ENCODE measurements at places on chromosomes 7 and 10.

GRCh38 chr7:26413007-26413691 lies 121.5 kb downstream of the SNX10 start:
- peak; percentile 67 for DNase-seq

DNA sequence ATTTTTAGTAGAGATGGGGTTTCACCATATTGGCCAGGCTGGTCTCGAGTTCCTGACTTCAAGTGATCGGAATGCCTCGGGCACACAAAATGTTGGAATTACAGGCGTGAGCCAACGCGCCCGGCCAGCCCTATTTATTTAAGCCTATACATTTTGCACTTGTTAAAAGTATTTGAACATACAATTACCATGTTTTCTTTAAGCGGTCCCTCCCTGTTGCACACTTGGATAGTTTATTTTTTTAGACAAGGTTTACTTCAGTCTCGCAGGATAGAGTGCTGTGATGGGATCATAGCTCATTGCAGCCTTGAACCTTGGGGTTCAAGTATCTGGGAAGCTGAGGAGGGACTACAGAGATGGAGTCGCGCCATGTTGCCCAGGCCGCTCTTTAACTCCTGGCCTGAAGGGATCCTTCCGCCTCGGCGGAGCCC lies 35.7 kb upstream of the SRRM3 start:
- DNase-seq, result no peak

GRCh38 chr7:22363756-22364422 lies 6.9 kb upstream of the RAPGEF5 start:
- DNase-seq, result no peak

- no peak for DNase-seq
Measured at GRCh38 chr7:125814100-125814499, 884.5 kb upstream of the POT1 start.

DNA sequence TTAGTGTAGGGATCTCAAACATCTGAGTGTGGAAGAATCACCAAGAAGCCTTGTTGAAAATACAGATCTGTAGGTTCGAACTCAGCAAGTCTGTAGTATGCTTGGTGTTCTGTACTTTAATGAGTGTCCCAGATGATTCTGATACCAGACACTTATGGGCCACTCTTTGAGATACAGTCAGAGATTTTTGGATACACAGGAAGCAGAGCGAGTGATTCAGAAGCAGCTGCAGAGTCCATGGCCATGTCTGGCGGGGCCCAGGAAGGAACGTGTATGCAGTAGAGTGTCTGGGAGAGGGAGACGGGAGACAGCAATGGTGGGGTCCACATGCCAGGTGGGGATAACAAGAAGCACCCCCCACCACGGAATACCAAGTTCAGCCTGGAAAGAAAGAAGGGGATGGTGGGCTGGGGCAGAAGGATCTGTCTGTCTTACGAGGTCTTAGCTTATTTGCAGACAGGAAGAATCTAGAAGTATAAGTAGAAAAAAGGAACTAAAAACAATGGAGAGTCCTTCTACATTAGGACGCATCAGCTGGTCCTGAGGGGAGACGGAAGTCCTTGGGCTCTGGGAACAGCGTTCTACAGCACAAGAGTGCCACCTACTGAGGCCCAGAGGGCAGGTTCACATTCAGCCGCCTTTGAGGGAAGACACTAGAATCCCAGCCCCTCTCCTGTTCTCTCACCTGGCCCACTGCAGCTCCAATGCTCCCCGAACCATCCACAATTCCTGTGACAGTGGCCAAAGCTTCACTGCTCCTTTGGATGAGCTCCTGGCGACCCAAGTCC lies 55.4 kb downstream of the SLC37A3 start:
- DNase-seq, result no peak

GRCh38 chr10:48594803-48595538 lies 9.9 kb downstream of the ARHGAP22 start:
- peak; percentile 74 for DNase-seq

- no peak for DNase-seq
Measured at GRCh38 chr7:7164591-7164990, 17.8 kb upstream of the C1GALT1 start.

GRCh38 chr7:40680657-40681056 lies 545.9 kb downstream of the SUGCT start:
- no peak for DNase-seq

- no peak for DNase-seq
Measured at GRCh38 chr7:136045181-136045580, 68.0 kb upstream of the MTPN start.

GRCh38 chr7:90459888-90460287 lies 9.6 kb upstream of the PTTG1IP2 start:
- DNase-seq, result no peak

- no peak for DNase-seq
Measured at GRCh38 chr10:35300063-35300699, 36.1 kb upstream of the CCNY start.

DNA sequence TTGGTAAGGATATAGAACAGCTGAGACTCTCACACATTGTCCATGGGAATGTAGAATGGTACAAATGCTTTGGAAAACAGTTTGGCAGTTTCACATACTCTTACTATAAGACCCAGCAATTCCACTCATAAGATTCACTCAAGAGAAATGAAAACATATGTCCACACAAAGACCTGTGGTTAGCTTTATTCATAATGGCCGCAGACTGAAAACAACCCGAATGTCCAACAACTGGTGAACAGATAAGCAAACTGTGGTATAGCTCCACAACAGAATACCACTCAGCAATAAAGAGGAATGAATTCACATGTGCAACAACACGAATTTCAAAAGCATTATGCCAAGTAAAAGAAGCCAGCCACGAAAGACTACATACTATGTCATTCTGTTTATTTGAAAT lies 33.5 kb upstream of the CUL1 start:
- DNase-seq, result no peak

DNA sequence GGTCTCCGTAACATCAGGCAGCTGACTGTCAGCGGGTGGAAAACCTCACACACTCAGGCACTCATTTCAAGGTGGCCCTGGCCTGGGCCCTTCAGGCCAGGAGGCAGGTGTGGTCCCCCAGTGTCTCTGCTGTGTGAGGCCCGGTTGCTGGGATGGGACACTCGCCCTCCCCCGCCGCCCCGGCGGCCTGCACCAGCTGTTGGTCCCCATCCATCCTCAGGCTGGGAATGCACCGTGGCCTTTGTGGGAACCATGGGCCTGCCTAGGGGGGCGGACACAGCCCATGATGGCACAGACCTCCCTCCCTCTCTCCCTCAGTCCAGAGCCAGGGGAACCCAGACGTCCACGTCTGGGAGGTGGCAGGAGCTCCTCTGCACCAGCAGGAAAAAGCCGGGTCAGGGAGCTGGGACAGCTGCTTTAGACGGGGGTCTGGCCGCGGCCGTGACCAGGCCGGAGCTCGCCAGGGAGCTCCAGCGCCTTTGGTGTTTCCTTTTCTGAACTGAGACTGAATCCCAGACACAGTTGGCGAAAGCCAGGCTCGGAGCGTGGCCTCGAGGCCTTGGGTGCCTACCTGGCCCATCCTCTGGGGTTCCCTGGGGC lies 15.7 kb downstream of the ADGRA1 start:
- no peak for DNase-seq

GRCh38 chr7:136925556-136925955 lies 57.1 kb downstream of the CHRM2 start:
- DNase-seq, result no peak

DNA sequence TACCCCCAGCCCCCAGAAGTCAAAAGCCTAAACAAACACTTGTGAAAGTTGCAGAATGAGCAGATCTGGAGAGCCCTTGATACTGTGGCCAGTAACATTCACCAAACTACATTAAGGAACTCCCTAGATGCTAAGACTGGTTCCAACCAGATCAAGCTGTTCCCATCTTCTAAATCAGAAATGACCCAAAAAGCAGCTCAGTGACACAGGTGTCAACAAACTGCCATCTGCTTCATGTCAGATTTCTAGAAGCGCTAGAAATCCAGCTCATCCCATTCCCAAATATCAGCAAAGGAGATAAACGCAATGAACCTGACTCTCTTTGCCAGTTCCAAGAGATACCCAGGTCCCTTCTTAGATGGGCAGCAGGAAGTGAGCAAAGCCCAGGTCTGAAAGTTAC lies 90.6 kb downstream of the GFRA1 start:
- DNase-seq, result no peak

DNA sequence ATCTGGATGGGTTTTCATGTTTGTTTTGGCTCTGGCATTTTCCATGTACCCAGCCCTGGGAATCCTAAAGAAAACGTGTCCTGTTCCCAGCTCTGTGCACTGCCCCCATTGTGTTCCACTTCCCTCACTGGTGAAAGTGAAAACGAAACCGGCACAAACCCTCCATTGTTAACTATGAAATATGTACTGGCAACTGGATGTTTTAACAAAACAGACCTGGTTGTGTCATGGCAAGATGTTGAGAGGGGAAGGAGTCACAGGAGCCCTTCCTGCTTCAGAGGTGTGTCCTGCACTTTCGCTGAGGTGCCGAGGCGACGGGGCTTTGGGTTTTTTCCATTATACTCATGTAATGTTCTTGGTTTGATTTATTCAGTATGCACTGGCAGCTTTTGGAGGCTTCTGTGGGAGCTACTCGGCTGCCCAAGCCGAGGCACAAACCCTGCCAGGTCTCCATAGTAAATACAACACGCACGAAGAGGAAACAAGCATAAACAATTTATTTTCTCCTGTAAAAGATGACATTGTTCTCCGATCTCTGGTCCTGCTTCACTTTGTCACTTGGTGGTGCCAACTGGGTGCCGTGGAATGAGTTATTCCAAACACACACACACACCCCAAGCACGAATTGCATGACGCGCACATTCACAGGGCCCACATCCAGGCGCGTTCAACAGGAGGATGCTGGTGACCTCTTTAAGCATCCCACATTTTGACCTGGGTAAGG lies 118.2 kb downstream of the CDK6 start:
- no peak for DNase-seq

DNA sequence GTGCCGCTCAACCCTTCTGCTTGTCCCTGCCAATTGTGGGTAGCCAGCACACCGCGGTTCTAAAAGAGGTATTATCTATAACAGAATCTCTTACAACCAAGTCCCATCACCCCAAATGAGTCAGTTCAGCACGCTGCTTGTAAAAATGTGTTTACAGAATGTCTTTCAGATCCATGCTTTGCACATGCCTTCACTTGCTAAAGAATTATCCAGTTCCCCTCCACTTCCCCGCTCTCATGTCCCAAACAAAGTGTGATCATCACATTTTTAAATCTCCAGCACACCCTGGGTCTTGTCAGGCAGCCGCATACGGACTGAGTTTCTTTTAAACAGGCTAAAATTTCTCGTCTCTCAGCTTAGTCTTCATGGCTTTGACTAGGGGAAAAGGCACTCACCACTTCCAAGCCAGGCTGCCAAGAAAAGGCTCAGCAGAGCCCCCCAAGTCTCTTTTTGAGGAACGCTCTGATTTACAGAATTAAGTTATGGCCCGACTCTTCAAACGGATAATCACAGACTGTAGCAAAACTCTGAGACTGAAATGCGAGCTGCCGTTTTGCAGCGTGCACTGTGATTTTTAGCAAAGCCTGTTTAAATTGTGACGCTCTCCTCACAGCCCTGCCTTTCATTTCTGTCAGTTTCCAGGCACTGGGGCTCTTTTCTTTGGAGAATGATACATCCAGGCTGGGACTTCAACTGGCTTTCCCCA lies 29.8 kb upstream of the FGFR2 start:
- no peak for DNase-seq

DNA sequence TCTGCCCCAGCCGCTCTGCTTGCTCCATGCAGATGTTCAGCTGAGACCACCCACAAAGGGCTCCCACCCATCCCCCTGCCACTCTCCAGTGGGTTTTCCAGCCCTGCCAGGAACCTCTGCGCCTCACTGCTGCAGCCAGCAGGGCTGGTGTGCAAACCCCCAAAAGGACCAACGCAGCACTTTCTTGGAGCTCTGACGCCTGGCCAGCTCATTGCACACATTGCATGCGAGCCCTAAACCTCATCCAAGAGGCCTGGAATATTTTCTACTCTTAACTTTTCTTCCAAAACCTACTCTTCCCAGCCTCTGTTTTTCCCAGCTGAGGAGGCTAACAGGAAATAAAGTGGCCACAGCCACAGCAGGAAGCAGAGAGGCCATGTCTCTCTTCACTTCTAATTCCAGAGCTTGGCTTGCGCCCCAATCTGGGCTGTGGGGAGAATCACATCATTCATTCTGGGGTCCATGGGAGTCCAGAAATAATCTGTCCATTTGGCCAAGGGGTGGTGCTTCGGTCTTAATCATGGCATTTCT lies 4.6 kb upstream of the FAM170B start:
- no peak for DNase-seq

GRCh38 chr7:35869810-35870209 lies 69.0 kb downstream of the SEPTIN7 start:
- DNase-seq, result no peak

- DNase-seq, result no peak
Measured at GRCh38 chr7:187227-187927, 5.0 kb upstream of the FAM20C start.

- DNase-seq, result no peak
Measured at GRCh38 chr7:95511716-95512260, 26.0 kb downstream of the ASB4 start.

DNA sequence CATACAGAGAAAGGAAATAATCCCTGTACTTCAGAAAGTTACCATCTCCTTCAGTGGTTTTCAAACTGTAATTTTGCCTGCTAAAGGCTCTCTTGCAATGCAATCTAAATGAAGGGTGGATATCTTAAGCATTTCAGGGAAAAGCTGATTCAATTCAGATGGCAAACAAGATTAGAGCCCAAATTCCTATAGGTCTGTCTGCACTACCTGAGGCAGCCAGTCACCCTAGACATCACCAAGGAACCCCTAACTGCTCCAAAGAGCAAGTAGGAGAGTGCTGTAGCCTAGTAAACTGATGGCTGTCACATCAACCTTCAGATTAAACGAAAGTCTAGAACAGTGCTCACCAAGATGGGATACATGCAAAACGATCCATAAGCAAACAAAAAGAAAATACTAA lies 138.0 kb upstream of the ANK3 start:
- DNase-seq, result no peak

DNA sequence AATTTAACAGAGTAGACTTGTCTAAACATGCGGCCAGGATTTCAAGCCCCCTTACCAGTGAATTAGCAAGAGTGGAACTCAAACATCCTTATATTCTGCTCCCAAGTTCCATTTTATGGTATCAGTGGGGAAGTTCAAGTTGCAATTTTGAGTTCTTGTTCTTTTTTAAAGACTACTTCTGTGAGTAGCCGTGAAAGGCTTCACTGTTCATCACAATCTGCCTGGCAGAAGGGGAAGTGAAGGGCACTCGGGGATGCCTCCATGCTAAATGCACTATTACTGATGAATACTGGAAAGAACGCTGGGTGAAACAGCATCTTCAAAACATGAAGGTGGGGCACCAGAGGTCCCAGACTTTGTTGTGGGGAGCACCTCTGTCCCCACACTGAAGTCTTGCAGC lies 22.4 kb upstream of the FGL2 start:
- DNase-seq, result no peak

GRCh38 chr7:36862771-36863261 lies 138.5 kb upstream of the AOAH start:
- no peak for DNase-seq

GRCh38 chr10:3060481-3060889 lies 6.9 kb upstream of the PFKP start:
- no peak for DNase-seq

- DNase-seq, result no peak
Measured at GRCh38 chr10:59090817-59091622, 85.4 kb upstream of the PHYHIPL start.
